DMS153 (cell line): ENCODE measurements at places on chromosomes 3 and 15.
A peak's percentile ranks its signal among the peaks of the same experiment; 100 is the strongest.

GRCh38 chr15:51093839-51094605, 684 bp downstream of the TNFAIP8L3 start:
- DNase-seq, result no peak

GRCh38 chr15:67025719-67026609, 39.4 kb upstream of the SMAD3 start:
- no peak for DNase-seq

DNA sequence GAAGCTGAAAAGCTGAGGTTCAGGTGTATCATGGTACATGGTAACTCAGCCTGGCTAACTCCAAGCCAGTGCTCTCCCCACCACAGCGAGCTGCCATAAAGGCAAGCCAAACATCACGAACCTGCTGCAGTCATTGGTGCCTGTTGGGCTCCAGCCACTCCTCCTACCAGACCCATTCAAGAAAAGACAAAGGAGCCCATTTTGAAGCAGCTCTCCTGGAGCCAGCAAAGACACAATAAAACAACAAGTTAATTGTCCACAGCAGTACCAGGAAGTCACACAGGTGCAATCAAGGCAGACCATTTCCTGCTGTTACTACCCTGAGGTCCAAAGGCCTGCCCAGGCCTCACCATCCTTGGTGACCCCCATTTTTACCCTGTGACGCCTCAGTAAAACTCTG, 77.6 kb downstream of the DAPK2 start:
- DNase-seq, result peak; percentile 48

GRCh38 chr3:190108804-190109203, 11.9 kb downstream of the P3H2 start:
- no peak for DNase-seq

DNA sequence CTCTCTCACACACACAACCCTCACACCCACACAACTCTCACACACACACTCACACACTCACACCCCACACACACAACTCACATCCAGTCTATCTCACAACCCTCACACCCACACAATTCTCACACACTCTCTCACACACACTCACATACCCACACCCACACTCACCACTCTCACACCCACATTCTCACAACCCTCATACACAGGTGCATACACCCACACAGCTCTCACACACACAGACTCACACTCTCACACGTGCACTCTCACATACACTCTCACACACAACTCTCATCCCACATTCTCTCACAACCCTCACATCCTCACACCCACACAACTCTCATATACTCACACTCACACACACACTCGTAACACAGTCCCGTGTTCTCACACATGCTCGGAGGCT, 134.4 kb downstream of the FBLN2 start:
- DNase-seq, result no peak

DNA sequence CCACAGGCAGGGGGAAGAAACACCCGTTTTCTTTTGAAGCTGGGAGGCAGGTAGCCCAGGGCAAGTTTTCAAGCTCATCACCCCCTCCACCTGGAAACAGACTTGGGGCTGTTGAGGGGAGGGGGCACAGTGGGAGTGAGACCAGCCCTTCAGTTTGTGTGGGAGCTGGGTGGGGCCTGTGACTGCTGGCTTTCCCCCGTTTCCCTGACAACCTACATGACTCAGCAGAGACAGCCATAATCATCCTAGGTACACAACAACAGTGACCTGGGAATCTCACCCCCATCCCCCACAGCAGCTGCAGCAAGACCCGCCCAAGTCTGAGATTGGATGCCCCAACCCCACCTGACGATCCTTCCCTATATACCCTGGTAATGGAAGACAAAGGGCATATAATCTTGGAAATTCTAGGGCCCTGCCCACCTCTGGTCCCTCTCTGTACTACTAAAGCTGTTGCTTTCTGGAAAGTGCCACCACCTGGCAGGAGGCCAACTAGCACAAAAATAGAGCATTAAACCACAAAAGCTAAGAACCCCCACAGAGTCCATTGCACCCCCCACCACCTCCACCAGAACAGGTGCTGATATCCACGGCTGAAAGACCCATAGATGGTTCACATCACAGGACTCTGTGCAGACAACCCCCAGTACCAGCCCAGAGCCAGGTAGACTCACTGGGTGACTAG, 422.2 kb upstream of the SGO1 start:
- no peak for DNase-seq

GRCh38 chr3:39146083-39146501, 7.3 kb downstream of the CSRNP1 start:
- no peak for DNase-seq

DNA sequence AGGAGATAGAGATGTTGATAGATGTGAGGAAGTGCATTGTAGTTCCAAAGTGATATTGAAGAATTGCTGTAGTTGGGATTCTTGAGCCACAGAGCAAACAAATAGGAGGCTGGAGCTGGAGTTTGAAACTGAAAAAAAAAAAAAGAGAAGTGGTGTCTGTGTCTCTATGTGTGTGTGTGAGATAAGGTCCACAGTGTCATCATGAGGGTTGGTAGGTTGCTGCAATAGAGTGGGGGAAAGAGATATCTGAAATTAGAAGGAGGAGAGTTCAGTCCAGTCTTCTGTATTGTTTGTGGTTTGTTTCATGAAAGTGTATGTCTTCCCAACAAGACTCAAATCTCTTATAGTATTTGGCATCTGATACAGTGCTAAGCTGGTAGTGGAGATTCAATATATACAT, 37.3 kb upstream of the CACNA1D start:
- no peak for DNase-seq

GRCh38 chr3:195005251-195005620, 265.7 kb downstream of the XXYLT1 start:
- DNase-seq, result no peak

GRCh38 chr15:40342416-40343320, 1.9 kb upstream of the CCDC9B start:
- no peak for DNase-seq

GRCh38 chr3:169661361-169662131, 2.0 kb downstream of the MECOM start:
- peak; percentile 57 for DNase-seq

DNA sequence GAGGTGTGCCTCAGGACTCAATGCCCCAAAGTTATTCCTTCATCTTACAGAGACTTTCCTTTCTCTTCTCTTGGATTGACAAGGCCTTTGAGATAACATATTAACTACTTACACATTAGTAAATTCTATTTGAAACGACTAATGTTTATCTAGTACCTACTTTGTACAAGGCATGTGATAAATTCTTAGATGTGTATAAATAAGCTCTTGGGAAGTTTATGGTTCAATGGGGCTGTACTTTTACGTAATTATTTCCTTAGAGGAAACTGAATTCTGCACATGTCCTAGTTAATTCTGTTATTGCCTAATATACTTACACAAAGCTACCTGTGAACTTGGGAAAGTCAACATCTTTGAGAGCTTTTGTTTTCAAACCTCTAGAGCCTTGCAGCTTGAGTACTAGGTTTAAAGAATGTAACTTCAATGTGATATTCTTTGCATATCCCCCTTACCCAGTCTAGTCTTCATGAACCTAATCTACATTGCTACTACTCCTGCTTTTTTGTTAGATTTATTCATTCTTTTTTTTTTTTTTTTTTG, 58.5 kb upstream of the RAP2B start:
- DNase-seq, result no peak

GRCh38 chr3:144129536-144130214, 158.1 kb downstream of the DIPK2A start:
- no peak for DNase-seq

DNA sequence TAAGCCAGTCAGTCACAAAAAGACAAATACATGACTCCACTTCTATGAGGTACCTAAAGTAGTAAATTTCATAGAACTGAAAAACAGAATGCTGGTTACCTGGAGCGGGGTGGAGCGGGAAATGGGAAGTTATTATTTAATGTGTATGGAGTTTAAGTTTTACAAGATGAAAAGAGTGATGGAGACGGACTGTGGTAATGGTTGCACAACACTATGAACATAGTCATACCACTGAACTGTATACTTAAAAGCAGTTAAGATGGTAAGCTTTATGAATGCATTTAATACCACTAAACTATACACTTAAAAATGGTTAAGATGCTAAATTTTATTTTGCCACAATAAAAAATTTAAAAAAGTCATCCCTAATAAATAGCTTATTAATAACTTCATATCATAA, 23.2 kb downstream of the SFMBT1 start:
- no peak for DNase-seq

DNA sequence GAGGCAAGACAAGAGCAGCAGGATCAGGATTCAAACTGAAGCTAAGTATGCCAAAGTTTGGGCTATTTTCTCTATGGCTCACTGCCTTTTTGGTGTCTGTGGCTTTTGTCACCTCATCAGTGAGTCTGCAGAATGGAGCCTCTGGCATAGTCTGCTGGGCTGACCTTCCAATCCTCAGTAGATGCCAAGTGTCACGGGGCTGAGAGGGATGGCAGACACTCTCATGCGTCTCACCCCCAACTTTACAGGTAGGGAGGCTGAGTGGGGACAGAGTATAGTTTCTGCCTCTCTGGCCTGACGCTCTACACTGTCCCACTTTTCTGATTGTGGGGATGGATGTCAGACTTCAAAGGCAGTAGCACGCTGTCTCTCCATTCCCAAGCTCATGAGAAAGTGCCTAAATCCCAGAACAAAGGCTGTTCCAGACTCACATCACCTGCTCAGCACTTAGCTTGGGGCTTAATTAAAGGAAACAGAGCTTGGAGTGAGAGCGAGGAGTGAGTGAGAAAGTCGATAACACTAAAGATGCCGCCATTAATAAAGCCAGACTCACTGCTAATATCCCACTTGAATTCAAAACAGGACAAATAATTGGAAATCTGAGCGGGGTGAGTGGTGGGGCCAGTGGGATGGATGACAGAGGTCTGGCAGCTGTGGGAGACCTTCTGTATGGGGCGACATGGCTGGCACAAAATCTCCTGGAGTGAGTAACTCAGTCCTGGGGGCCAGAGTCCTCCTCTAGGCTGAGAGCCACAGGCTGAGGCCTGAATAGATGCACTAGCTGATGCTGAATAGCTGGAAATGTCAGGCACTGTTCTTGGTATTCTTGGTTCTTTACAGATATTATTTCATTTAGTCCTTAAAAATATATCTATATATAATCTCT, 78.4 kb upstream of the MRPS22 start:
- DNase-seq, result no peak

GRCh38 chr3:132979606-132980005, 58.6 kb upstream of the TMEM108 start:
- DNase-seq, result no peak

GRCh38 chr3:127675651-127676391, 3.1 kb downstream of the ABTB1 start:
- no peak for DNase-seq

GRCh38 chr3:51581524-51581923, 43.0 kb downstream of the RAD54L2 start:
- no peak for DNase-seq

GRCh38 chr3:55292360-55292759, 194.7 kb downstream of the WNT5A start:
- DNase-seq, result no peak

DNA sequence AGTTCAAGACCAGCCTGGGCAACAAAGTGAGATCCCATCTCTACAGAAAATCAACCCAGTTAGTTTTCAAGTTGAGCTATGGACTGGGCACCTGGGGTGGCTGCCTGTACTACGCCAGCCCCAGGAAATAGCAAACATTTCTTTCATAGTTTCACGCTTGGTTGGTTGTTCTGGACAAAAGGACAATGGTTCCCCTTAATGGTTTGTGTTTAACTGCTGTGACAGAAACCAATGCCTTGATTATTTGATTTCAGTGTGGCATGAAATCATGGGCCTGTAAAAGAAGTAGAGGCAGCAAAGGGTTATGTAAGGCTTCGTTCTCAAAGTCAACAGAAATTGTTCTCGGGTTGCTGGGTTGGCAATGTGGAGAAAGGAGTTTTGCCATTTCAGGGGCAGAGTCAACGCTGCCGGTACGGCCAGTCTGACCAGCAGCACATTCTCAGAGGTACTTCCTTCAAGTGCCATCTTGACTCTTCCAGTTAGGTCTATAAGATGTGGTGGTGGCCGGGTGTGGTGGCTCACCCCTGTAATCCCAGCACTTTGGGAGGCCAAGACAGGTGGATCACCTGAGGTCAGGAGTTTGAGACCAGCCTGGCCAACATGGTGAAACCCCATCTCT, 12.7 kb downstream of the LCMT2 start:
- no peak for DNase-seq

GRCh38 chr3:34132069-34132692, 333.8 kb downstream of the PDCD6IP start:
- no peak for DNase-seq

DNA sequence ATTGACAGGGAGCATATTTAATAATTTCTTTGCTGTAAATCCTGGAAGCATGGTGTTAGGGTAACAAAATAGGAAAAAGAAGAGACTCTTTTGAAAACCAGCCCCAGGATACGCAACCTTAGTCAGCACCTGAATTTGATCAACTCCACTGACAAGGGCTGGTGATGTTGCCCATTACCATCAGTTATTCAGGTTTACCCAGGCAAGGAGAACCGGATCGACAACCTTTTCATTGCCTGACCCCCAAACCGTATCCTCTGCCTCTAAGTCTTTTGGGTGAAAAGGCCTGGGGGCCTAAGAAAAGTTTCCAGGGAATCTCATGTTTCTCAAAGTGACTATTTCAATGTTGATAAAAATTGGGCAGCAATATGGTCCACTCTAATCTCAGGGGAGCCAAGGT, 313.3 kb downstream of the KBTBD8 start:
- no peak for DNase-seq

DNA sequence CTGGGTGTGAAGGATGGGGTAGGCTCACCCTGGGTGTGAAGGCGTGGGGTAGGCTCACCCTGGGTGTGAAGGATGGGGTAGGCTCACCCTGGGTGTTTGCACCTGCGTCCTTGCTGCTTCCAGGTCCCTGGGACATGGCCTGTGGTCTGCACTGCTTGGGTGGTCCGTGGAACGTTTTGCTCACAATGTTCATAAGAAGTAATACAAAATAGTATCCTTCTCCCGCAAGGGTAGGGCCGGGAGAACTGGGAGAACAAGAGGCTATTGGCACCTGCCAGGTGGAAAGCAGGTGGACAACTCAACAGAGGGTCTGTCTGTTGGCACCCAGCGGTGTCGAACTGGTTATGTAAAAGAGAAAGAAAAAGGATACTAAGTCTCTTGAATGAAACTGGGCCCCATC, 17.0 kb upstream of the PCSK6 start:
- DNase-seq, result no peak

DNA sequence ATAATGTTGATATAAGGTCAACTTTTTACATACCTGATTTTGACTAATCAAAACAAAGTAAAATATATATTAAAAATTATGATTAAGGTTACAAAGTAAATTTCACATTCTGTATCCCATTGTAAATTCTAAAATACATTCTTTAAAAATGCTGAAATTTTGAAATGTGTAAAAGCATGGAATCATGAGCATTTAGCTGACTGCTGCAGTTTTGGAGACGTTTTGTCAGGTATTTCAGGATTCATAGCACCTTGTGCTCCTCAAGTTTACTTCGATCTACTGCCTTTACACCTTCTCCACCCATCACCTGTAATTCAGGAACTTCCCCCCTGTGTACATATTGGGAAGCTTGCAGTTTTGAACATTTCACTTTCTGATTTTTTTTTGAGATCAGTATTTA, 71.0 kb downstream of the ARHGEF26 start:
- no peak for DNase-seq

GRCh38 chr3:113775516-113775915, 28.7 kb downstream of the ATP6V1A start:
- DNase-seq, result no peak
